Activated effector memory CD4-positive, alpha-beta T cell treated with Interleukin-2 at 50 U/mL for 16 hours (primary cell): ENCODE measurements at places on chromosomes 4 and X.

DNA sequence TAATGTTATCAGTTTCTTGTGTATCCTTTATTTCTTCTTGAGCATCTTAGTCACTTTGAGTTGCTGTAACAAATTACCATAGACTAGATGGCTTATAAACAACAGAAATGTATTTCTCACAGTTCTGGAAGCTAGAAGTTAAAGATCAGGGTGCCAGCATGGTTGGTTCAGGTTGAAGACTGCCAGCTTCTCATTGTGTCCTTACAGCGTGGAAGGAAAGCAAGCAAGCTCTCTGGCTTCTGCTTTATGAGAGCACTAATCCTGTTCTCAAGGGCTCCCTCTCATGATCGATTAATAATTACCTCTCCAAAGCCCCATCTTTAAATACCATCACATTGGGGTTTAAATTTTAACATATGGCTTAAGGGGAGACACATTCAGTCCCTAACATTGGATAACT, 497.2 kb downstream of the RAPGEF2 start:
- DNase-seq: no peak

DNA sequence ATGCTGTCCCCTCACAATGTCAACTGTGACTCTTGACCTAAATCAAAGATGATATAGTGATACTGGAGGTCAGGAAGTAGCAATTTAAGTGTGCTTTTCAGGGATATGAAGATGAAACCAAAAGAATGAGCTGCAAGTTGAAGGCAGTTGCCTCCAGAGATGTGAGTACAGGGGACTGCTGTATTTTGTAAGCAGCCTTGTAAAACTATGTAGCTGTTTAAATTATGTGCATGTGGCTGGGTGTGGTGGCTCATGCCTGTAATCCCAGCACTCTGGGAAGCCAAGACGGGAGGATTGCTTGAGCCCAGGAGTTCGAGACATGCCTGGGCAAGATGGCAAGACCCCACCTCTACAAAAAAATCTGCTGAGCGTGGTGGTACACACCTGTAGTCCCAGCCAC, 15.1 kb upstream of the TNIP2 start:
- no peak for DNase-seq

GRCh38 chrX:48831909-48832291, 3.5 kb downstream of the PCSK1N start:
- no peak for DNase-seq

DNA sequence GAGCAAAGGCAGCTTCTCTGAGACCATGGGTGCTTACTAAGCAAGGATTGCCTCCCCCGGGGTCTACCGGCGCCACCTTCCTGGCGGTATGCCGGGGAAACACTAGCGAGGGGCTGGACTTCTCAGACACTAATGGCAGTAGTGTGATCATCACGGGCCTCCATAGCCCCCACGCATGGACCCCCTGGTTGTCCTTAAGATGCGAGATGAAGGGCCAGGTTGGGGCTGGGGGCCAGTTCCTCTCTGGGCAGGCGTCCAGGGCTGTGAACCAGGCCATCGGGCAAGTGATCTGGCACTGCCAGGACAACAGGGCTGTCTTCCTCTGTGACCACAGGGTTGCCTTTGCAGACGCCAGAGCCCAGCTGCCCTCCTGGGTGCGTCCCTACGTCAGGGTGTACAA, 60.7 kb downstream of the ALPK1 start:
- no peak for DNase-seq

DNA sequence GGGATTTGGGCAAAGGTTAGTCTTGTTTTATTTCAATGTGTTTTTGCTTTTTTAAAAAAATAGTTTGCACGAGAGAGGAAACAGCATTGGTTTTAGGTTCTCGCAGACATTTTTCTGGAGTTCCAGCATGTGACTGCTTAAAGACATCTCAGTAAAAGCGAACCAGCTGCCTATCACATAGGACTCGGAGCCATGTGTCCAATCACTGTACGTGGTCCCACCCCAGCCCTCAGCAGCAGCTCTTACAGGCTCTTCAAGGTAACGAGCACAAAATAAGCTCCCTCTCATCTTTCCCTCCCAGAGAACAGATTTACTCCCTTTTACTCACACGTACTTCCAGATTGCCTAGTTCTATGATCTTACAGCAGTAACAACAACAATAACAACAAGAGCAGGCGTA, 68.7 kb downstream of the MCF2 start:
- no peak for DNase-seq

DNA sequence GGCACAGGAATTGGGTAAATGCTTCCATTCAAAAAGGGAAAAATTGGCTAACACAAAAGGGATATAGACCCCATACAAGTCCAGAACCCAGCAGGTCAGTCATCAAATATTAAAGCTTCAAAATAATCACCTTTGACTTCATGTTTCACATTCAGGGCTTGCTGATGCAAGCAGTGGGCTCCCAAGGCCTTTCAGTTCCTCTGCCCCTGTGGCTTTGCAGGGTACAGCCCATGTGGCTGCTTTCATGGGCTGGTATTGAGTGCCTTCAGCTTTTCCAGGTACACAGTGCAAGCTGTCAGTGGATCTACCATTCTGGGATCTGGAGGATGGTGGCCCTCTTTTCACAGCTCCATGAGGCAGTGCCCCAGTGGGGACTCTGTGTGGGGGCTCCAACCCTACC, 253.0 kb downstream of the TECRL start:
- no peak for DNase-seq
